ENCODE measurements at places on chromosomes 4 and X.

DNA sequence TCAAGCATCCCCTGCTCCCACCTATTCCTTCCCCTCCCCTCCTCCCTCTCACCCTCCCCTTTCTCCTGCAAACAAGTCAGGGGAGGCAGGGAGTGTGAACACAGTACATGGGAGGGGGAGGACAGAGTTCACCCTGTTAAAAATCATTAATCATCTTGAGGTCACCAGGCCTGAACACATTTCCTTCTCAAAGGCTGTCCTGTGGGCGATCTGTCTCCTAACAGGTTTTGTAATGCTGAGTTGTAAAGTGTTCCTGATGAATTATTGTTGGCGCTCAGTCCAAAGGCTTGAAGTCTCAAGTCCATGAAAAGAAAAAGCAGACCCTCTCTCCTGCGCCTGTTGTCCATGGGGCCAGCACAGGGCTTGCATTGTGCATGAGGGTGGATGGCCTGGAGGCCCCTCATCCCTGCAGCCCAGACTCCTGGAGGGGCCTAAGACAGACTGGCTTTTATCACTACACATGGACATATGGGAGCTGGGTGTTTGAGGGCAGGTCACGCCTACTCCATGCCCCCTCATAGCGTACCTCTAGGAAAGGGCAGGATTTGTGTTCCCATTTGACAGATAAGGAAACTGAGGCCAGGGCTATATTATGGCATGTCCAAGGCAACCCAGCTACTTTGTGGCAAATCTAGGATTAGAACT lies 189.1 kb downstream of the RAB28 start:
- DNase-seq = no peak

- no peak for DNase-seq
These were observed 131.6 kb downstream of the HMX1 start for GRCh38 chr4:8739820-8740665.

GRCh38 chr4:48633657-48634056 lies 143.6 kb downstream of the ZAR1 start:
- DNase-seq = no peak

DNA sequence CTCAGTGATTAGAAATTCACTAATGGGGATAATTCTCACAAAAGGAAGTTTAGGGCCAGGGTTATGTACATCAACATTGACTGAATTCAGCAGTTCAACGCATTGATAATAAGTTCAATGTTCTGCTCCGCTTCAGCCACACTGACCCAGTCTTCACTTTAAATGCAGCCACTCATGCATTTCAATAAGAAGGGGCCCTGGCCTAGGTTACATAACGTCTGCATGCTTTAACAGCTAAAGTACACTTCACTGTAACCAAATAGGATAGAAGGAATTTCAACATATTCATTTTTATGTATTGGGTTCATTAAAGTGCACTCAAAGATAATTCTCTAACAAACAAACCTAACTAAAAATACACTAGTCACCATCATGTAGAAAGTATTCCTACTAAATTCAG lies 12.8 kb upstream of the TSPAN7 start:
- DNase-seq = no peak

- DNase-seq = no peak
These were observed 24.9 kb downstream of the GPRASP3 start for GRCh38 chrX:102745513-102745856.

DNA sequence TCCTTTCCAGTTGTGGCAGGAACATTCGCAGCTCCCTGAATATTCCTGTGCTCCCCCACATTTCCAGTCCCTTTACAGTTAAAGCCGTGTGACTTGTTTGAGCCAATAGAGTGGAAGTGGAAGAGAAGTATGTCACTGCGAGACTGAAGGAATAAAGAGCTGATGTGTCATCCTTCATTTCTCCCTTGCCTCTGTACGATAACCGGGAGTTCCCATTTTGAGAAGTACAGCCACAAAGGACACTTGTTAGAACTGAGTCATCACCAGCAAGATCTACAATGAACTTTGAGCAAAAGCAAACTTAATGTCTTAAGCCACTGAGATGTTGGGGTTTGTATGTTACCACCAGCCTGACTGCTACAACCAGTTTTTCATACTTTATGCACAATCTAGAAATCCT lies 92.3 kb downstream of the SPRY1 start:
- DNase-seq = no peak

DNA sequence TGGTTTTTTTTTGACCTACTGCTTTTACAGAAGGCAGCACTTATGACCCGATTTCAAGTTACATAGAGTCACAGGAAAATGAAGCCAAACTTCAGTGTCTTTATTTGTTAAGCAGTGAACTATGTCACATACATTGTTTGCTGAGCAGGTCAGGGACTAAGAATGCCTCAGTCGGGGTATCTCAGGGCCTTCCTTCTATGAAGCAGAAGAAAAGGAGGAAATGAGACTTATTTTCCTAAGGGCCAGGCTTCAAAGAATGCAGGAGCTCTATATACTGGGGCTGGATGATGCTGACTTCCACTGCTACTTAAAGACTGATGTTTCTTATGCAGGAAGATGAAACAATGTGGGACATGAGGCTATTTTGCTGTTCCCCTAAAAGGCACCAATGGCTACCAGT lies 558.4 kb upstream of the IGFBP7 start:
- DNase-seq = no peak

DNA sequence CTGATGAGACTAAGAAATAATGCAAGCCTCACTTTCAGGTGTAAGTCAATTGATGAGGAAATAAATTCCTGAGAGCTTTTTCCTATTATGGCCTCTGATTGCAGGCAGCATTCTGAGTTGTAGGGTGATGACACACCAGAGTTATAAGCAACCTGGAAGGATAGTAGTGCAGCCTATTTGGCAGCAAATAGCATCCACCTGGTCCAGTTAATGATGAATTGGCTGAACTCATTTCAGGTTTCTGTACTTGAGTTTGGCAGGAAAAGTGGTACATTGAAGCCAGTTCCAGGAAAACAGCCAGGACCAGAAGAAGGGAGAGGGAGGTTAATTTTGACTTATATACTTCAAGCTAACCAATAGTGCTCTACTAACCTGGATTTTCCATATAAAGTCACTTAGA lies 316.8 kb downstream of the NAF1 start:
- DNase-seq = no peak

GRCh38 chr4:148044912-148045352 lies 313.0 kb downstream of the ARHGAP10 start:
- DNase-seq = no peak

GRCh38 chr4:85423431-85423830 lies 51.5 kb upstream of the ARHGAP24 start:
- DNase-seq = no peak

- no peak for DNase-seq
These were observed 9.9 kb downstream of the TMSB4X start for GRCh38 chrX:12984603-12985319.

DNA sequence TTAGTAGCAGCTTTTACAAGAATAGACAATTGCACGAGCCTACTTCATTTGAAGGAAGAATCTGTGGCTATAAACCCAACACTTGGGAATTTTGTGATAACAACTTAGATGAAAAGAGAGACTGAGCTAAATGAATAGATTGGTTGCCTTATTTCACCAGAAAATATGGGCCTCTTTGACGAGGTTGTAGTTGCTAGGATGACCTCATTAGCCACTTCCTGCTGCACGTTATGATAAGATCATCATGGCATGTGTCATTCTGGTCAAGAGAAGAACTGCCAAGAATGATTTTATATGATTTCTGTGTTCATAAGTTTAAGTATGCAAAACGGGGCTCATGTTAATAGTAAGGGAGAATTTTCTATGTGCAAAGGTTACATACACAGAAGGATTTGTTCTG lies 321.9 kb upstream of the GIMD1 start:
- no peak for DNase-seq

GRCh38 chr4:140719022-140719421 lies 37.2 kb downstream of the TBC1D9 start:
- DNase-seq = no peak

GRCh38 chr4:88690355-88690754 lies 7.3 kb downstream of the NAP1L5 start:
- DNase-seq = no peak

DNA sequence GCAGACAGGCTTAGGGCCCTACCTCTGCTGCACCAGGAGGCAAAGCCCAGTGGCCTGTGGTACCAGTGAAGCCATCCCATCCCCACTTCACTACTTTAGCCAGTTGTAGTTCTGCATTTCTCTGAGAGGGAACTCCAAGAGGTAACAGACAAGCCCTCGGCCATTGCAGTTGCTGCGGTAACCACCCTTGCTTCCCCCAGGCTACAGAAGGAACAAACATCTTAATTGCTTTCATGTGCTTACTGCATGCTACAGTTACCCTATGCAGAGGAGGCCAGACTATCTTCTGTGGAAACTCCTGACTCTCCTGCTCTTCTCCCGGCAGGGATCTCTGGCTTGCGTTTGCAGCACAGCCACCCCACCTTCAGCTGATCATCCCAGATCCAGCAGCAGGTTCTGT lies 67.8 kb downstream of the SPIN4 start:
- DNase-seq = no peak

- DNase-seq = no peak
These were observed 26.1 kb downstream of the ACOX3 start for GRCh38 chr4:8414377-8414776.

- DNase-seq = no peak
These were observed 104.1 kb downstream of the PALLD start for GRCh38 chr4:168600796-168601583.

DNA sequence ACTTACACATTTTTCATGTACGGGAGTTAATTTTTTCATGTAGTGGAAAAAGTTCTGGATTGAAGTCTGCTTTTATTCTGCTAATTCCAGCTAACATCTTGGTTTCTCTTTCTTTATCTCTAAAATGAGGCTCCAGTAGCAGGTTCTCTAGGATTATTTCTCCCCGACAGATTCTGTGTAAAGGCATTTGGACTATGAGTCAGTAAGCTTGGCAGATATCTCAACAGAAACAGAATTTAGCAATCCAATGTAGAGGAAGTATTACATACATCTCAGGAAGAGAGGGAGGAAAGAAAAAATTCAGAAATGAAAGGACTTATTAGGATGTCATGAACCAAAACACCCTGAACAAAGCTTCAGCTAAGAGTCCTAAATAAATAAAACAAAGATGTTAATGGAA lies 1682.3 kb upstream of the TENM3 start:
- no peak for DNase-seq

DNA sequence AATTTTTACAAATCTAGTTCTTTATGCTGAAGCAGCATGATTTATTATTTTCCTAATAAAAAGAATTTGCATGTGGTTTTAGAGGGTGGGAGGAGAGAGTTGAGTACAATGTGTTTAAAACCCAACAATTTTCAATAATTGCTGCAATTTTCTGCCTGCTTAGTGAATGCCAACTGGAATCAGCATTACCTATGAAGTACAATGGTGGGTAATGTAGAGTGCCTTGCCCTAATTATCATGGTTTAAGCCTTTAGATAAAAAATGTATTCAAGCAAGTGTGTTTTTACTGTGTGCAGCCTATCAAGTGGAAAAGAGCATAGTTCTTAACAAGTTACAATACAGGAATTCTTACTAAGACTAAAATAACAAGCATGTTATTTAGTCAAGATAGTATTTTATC lies 77.9 kb upstream of the ANKRD50 start:
- DNase-seq = no peak

DNA sequence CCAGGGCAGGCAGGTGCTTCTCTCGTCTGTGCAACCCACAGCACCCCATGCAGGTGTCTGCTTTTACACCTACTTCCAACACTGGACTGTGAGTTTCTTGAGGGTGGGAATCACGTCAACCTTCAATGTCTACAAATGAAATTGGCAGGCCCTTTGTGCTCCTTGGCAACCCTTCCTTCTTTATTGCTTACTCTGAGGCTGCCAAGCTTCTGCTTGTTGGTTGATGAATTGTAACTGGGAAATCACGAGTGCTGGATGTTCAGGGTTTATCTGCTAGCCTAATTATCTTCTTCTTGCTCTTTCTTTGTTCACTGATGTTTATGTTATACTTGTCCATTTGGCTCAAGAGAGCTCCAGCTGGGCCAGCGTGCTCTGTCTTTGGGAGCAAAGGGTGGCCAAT lies 2.5 kb upstream of the DGAT2L6 start:
- DNase-seq = no peak

- no peak for DNase-seq
These were observed 125.5 kb upstream of the NRK start for GRCh38 chrX:105696870-105697269.

DNA sequence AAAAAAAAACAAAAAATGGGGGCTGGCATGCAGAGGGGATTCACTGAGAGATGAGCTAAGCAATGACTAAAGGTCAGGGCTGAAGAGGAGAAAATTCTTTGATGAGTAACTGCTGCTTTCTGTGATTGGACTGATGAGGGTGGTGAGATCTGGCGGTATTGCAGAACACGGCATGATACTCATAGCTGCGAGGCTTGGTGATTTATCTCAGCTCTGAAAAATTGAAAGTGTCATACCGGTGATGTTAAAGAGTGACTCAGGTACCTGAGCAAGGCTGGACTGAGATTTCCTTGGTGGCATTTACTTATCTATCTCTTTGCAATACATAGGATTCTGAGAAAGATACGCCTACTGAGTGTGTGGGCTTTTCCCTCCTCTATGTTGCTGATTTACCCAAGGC lies 204.1 kb upstream of the DDX53 start:
- no peak for DNase-seq

GRCh38 chr4:182801636-182802035 lies 115.5 kb downstream of the DCTD start:
- DNase-seq = no peak

DNA sequence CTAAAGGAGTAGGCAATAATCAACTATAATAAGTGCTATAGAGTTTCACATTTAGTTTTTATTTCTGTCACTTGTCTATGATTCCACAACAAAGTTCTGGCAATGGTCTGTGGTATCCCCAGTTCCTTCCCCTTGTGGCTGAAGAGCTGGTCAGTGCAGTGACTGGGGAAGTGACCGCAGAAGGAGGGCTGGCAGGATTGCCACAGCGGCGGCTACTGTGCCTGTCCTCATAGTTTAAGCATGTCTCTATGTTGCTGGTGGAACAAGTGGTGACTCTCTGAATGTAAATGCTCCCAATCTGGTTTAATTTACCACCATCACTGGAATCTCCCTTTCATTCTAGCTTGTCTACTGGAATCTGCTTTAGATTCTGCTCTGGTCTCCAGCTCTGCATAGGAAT lies 170.6 kb upstream of the GK2 start:
- no peak for DNase-seq

GRCh38 chr4:4492161-4492847 lies 49.5 kb downstream of the STX18 start:
- DNase-seq = no peak

DNA sequence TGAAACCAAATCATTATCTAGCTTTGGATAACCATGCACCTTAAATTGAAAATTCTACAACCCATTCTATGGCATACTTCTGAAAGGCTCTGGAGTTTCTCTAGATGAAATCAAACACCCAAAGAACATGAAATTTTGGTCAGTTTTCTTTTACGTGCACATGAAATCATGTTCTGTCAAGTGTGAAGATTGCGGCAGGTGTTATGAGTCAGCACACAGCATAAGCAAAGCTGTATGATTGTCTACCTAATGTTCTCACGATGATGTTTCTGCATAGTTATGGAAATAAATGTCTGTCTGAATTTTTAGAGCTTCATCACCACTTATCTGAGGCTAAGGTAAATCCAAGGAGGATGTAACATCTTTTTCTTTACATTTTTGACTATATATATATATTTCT lies 495.3 kb downstream of the IL1RAPL1 start:
- no peak for DNase-seq

- no peak for DNase-seq
These were observed 100.0 kb downstream of the PSAPL1 start for GRCh38 chr4:7334521-7335275.

GRCh38 chrX:27548624-27549023 lies 41.5 kb upstream of the DCAF8L2 start:
- DNase-seq = no peak

Data from NCI-H524 (cell line).